ENCODE measurements at places on chromosomes 4 and X.

DNA sequence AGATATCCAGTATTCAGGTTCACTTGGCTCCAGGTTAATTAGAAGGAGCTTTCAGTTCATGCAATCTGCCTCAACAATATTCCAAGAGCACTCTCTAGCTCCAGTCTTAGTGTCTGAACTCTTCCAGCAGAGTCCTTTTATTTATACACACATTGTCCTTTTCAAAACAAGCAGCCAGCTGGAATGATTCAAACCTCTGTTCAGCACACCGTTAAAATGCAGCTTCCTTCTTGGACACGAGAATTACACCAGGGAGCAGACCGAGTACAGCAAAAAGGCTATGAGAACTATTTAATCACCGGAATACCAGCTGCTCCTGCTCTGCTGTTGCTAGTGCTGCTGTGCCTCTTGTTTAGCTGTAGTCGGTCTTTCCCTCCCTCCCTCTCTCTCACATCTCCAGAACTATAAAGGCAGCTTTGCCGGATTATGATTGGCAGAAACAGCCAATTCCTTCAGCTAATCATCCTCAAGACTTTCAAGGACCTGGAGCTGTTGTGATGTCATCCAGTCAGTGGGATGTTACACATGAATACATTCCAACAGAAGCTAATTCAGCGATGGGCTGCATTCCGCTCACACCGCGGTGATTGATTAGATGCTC, at the start of gene NDST4:
NDST4 (minus strand) TSS at position 115 of the 601 bp plus-strand sequence. CDS start 36,584 bp downstream, outside the sequence.
- DNase-seq, result peak; percentile 4

DNA sequence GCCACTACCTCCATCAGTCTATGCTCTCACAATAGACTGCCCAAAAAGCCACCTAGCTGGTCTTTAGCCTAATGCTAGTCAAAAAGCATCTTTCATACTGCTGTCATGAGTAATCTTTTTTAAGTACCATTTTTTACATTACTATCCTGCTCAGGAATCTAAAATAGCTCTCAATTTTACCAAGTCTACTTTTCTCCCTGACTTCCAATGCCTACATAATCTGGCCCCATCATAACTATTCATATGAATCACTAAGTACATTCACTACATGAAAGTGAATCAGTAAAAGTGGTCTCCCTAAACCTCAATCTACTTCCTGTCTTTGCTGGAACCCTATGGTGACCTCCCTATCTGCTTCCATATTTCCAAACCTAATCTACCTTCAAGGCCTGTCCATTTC, 105.9 kb downstream of the THOC2 start:
- no peak for DNase-seq

- no peak for DNase-seq
Observed at GRCh38 chr4:74252933-74253332, 55.3 kb upstream of the EPGN start.

DNA sequence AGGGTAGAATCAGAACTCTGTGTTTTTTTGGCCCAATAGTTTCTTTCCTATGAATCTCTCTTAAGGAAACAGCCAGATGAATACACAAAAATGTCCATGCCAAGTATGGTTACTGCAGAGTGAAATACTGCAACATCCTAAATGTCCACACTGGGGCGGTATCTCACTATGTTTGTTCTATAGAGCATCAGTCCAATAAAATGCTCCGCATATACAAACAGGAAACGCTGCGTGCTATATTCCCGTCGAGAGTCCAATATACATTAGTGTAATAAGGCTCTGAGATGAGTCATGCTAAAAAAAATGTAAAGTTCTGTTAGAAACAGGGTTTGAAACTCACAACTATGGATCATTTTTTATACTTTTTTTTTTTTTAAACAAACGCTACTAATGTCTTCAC, 72.9 kb upstream of the ENOX2 start:
- DNase-seq, result peak; percentile 0

- DNase-seq, result no peak
Observed at GRCh38 chr4:124590480-124590879, 122.1 kb downstream of the ANKRD50 start.

- DNase-seq, result no peak
Observed at GRCh38 chr4:122017296-122017695, 65.4 kb upstream of the TRPC3 start.

- no peak for DNase-seq
Observed at GRCh38 chrX:120740072-120740471, 110.2 kb upstream of the C1GALT1C1 start.

GRCh38 chr4:38902695-38903094, 35.1 kb downstream of the FAM114A1 start:
- no peak for DNase-seq

DNA sequence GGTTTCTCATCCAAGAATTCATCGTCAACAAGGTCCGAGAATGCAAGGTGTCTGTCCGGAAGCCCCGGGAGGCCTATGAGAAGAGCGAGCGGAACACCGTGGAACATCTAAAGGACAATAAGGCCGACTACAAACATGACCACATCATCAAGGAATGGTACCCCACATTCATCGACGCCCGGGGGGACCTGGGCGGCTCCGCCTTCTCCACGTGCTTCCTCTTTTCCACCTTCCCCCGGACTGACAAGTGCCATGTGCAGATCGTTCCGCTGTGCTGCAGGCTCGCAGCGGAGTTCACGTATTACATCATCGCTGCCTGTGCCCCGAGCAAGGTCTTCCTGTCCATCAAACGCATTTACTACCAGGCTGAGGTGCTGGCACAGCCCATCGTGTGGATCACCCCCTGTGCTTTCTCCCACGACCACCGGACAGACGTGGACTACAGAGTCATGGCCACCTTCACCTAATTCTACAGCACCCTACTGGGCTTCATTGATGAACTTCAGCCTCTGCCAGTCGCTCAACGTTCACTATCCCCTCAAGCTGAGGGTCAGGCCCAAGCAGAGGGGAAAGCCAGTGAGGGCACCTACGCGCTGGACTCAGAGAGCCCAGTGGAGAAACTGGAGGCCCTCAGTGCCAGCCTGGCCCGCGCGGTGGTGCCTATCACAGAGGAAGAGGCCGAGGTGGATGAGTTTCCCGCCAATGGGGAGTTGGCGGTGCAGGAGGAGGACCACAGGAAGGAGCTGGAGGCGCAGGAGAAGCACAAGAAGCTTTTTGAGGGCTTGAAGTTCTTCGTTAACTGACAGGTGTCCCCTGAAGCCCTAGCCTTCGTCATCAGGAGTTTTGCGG, 125.9 kb upstream of the PABPC4L start:
- no peak for DNase-seq

GRCh38 chr4:10688846-10689245, 4.3 kb upstream of the CLNK start:
- DNase-seq, result no peak

DNA sequence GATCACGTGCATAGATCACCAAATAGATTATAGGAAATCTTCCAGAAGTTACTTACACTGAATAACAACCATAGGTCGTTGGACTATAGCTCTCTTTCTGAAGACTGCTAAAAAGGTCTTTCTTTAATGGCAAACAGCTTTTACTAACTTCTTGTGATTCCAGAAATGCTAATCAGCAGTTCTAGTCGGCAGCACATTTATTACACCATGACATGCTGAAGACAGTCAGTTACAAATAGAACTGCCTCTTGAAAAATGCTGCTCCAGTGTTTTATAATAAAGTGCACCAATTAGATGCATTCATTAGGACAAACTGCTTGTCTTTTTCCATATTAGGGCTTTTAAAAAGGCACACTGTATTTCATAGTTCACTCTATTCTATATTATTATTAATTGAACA, 488.2 kb downstream of the PABPC4L start:
- DNase-seq, result no peak

DNA sequence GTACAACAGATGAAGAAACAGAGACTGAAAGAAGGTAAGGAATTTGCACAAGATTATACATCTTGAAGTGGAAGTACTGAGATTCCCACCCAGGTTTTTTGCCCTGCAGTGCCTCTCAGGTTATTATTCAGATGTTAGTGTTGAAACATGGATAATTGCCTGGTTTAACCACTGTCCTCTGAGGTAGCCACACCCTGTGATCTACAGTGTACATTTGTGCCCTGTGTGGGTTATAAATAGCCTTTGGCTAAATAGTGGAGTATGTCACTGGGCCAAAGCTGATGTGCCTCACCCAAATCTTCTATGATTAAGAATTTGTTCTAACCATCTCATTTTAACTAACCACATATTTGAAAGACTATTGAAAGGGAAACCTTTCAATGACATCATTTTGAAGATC, 5.4 kb upstream of the ASB5 start:
- no peak for DNase-seq

- DNase-seq, result no peak
Observed at GRCh38 chr4:112173593-112174558, 28.6 kb downstream of the FAM241A start.

DNA sequence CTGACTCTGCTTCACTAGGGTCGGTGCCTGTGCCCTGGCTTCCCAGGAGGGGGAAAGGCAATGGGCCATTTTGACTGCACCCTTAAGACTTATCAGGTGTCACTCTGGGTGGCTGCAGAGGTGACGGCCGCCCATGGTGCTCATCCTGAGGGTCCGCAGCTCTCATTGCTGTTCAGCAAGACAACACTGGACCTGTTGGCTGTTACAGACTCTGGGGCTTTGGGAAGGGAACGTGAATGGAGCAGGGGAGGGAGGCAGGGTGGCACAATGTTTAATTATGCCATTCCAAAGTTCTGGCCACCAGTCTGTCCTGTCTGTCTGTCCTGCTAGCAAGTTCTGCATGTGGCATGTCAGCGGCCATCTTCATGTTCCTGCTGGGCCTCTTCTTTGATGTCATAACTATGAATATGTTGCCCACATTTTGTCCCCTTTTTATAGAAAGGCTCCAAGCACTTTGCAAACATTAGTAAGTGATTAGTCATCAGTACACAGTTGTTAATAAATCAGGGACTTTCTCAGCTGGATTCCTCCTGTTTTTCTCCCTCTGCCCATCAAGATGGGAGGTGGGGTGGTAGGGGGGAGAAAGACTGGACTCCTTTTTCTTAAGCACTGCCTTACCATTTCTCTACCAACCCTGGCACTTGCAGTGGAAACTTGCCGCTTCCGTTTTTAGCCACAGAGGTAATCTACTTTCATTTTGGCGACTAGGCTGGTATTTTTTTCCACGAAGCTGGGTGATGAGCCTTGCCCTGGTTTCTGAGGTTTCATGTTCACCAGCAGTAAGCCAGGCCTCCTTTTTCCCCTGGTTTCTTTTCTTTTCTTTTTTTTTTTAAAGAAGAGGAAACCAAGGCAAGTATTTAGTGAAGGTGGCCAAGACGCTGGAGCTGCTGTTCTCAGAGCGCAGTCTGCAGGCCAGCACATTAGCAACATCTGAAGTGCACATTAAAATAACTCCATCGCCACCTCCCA, 88.6 kb upstream of the TRIM2 start:
- DNase-seq, result no peak

GRCh38 chr4:107192601-107193000, 156.5 kb upstream of the DKK2 start:
- no peak for DNase-seq

- no peak for DNase-seq
Observed at GRCh38 chr4:124487651-124488050, 224.9 kb downstream of the ANKRD50 start.

DNA sequence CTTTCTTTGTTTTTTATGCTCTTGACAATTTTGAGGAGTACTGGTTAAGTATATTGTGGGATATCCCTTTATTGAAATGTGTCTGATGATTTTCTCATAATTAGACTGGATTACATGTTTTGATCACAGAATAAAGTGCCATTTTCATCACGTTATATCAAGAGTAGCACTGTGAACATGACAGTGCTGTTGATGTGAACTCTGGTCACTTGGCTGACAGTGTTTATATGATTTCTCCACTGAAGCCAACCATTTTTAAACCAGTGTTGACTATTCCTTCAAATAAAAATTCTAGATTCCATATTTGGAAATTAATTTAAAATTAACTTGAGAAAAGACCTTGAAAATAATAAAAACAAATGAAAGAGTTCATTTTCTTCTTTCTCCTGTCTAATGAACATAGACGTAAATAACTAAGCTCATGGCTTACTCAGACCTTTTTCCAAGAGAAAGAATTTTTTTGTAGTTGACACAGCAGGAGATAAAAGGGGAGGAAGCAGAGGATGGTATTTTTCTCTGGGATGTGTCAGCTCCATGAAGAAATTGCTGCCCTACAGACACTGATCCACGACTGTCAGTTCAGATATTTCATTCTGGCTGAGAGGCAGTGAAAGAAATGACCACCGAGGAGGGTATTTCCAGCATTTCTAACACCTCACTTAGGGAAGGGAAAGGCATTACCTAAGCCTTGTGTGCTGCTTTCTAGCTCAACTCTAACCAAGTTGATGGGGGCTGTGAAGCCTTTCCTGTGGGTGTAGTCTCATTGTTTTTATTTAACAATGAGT, 150.9 kb upstream of the ANK2 start:
- DNase-seq, result no peak

DNA sequence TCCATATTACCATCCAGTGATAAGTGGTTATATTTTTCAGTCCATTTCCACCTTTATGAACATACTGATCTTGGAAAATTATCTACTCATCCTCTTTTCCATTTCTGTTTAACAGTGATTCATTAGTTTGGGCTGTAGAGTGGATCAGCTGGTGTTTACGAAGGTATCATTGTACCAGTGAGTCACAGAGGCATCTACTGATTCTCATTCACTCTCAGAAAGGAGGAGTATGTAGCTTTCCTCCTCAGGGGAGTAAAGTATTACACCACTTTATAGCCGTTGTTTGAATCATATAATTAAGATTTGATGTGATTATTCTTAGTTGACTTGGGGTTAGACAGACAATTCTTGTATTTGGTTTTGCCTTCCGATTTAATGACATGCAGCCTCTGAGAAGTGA, 74.7 kb downstream of the GALNT7 start:
- no peak for DNase-seq
